ENCODE measurements at places on chromosomes 4 and X.

GRCh38 chrX:154840856-154841255 is 6.4 kb upstream of the SMIM9 start:
- DNase-seq = no peak

DNA sequence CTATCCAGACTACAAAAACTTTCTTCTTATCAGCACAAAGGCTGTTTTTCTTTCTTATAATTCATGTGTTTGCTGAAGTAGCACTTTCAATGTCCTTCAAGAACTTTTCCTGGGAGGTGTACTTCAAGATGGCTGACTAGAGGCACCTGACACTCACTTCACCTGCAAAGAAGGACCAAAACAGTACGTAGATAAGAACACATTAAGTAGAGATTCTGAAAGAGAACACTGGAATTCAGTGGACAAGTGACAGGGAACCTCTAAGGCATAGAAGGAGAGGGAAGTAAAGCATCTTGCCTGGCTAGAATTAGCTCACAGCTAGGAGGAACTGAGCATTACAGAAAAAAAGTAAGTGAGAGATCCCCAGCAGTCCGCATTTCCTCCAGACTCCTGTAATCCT is 21.7 kb upstream of the BMP15 start:
- DNase-seq = no peak

DNA sequence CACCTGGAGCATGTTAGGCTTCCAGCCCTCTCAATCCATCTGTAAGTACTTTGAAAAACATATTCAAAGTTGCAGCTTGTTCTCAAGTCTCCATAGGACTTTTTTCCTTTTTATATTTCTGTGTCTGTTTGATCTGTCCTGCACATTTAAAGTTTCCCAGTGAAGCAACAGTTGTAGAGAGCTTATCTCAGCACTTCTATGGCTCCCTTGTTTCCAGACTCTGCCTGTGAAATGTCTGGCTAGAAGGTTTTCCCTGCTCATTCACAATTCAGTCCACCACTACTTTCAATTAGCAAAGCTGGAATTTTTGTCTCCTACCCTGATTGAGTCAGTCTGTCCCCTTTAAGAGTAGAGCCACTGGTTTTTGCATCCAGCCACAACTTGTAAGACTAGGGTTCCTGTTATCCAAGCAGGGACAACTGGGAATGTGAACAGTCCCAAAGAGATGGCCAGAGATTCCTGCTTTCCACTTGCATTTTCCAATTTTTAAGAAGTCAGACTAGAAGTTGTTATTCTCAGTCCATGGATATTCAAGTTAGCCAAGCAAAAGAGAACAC is 116.1 kb downstream of the GASK1B start:
- no peak for DNase-seq

DNA sequence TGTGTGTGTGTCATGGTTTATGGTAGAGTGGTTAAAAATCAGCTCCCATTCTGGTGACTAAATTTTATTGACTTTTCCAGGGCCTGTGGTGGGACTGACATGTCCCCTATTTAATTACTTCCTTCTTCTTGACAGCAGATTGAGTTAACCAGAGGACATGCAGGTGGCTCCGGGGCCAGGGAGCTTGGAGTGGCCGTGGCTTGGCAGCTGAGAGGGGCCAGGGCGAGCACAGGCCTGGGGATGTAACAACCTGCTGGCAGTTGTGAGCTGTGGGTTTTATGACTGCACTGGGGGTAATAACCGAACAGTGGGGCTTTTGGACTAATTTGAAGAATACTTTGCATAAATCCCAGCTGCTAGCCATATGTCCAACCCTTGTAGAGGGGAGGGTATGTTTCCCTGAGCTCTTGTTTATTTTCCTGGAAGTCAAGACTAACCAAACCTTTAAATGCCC is 186.0 kb downstream of the MID1IP1 start:
- no peak for DNase-seq

GRCh38 chrX:24014388-24015018 is 12.5 kb downstream of the KLHL15 start:
- DNase-seq = no peak

GRCh38 chr4:183320211-183321059 is at the start of gene CLDN22:
TSS of gene CLDN22 (minus strand) at chr4:183320276. CDS start at chr4:183320218, 58 bp downstream.
- no peak for DNase-seq

DNA sequence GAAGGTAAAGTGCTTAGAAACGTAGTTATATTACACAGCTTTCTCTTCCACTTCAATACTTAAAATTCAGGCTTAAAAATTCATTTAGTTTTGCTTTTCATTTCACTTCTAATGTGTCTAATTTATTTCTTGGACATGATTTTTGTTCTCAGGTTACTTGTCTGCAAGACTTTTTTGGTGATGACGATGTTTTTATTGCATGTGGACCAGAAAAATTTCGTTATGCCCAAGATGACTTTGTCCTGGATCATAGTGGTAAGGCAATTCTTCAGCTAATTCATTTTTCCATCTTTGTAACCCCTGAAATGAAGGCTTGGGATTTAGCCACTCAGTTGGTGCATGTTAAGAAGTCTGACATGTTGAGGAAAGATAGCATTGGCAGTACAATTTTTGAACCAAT is 114.7 kb downstream of the DCLK2 start:
- DNase-seq = no peak

- no peak for DNase-seq
Measured at GRCh38 chr4:24927049-24927448, 14.2 kb upstream of the CCDC149 start.

GRCh38 chrX:46637938-46638337 is 64.4 kb downstream of the CHST7 start:
- no peak for DNase-seq

GRCh38 chr4:106652095-106652494 is 283.5 kb upstream of the GIMD1 start:
- no peak for DNase-seq

DNA sequence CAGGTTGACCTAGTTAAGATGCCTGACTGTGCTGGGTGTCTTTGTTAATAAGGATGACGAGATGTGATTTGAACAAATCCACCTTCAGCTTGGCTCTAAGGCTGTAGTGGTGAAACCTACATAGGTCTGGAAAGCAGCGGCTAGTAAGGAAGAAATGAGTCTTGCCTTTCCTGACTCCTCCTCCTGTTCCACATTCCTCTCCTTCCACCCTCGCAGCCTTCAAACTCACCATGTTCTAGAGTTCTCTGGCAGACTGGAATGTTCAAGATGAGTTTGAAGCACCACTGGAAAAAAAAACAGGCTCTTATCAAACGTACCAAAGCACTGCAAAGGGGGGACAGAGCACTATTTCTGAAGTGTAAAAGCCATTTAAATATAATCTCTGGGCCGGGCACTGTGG is 395.4 kb downstream of the BMPR1B start:
- DNase-seq = no peak

DNA sequence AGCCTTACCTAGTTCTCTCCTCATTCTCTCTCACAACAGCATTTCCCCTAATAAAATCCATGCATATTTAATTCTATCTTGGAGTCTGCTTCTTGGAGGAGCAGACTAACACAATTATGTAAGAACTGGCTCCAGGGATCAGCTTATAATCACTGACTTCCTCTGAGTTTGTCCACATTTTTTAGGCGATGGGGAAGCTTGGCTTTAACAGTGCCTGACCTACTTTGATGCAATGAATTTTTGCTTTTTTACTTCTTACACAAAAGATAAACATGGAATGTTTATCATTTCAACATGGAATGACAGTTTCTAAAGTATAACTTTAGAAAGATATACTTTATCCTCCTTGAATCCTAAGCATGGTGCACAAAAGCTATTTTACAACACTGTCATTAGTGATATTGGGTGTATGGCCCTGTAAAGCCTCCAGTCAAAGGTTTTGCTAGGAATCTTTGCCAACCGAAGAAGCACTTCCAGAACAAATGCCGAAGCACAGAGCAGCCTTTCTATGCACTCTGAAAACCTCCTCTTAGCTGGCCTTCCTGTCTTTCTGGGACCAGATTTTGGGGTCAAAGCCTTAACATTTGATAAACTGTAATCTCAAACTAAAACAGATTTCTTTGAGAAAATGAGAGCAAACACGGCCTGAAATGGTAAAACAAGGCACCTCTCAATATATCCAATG is 736 bp downstream of the BDH2 start:
- no peak for DNase-seq

GRCh38 chr4:103126126-103126525 is 26.5 kb upstream of the BDH2 start:
- no peak for DNase-seq

DNA sequence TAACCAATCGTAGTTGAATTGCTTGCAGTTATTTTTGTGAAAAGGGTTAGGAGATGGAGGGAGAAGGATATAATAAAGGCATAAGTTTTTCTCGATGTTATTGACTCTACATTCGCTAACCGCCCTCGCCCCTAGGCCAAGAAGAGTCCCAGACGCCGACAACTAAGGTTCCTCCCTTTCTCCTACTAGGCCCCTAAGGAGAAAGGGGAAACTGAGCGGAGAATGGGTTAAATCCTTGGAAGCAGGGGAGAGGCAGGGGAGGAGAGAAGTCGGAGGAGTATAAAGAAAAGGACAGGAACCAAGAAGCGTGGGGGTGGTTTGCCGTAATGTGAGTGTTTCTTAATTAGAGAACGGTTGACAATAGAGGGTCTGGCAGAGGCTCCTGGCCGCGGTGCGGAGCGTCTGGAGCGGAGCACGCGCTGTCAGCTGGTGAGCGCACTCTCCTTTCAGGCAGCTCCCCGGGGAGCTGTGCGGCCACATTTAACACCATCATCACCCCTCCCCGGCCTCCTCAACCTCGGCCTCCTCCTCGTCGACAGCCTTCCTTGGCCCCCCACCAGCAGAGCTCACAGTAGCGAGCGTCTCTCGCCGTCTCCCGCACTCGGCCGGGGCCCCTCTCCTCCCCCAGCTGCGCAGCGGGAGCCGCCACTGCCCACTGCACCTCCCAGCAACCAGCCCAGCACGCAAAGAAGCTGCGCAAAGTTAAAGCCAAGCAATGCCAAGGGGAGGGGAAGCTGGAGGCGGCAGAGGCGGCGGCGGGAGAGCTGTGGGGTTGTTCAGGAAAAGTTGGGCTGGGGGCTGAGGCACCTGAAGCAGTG is 5.9 kb downstream of the ATOH1 start:
- DNase-seq = no peak

DNA sequence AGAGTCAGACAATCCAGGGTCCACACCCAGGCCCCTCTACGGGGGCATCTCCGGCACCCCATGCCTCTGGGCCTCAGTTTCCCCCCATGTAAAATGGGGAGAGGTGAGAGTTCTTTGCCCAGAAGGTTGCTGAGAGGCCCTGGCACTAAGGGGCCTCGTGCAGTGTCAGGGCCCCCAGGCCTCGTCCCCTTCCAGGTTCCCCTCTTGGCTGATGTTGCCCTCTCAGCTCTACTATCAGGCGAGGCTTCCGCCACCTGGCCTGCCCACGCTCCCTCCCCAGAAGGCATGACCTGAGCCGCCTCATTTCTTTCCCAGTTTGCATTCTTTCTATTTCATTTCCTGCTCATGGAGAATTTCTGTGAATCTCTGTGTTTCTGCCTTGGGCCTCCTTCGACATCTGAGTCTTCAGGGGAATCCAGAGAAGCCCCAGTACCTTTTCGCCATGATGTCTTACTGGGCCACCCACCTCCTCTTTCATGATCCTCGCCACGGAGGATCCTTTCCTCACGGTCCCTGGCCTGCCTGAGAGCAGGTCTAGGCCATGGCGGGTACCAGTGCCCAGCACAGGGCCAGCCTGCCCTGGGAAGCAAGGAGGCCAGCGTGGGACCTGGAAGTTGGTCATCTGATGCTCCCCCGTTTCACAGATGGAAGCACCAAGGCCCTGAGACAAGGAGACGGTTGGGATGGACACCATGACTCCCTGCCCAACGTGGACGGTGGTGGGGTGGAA is 21.9 kb upstream of the MRFAP1 start:
- DNase-seq = no peak

- DNase-seq = no peak
Measured at GRCh38 chrX:152927858-152928760, 30.2 kb downstream of the ZNF185 start.

DNA sequence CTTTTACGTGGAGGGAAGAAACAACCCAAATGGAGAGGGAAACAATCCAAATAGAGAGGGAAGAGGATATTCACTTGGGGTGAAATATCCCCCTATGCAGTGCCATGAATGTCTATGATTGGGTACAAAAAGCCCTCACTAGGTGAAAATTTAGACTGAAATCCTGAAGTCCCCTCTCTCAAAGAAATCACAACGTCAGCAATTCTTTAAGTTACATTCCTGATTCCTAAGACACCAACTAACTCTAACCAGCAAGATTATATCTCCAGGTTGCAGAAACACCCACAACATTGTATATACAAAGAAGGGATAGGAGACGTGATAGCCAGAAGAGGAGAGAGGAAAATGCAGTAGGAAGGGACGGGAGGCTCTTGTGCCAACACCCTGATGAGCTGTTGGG is 374.3 kb downstream of the DCAF12L2 start:
- DNase-seq = no peak

Data from stimulated activated CD8-positive, alpha-beta memory T cell treated with anti-CD3 and anti-CD28 coated beads, Interleukin-2, amount 100 ng/mL, for 1 hour (primary cell).